Activated naive CD4-positive, alpha-beta T cell (primary cell): ENCODE measurements at places on chromosomes 16 and 17.

DNA sequence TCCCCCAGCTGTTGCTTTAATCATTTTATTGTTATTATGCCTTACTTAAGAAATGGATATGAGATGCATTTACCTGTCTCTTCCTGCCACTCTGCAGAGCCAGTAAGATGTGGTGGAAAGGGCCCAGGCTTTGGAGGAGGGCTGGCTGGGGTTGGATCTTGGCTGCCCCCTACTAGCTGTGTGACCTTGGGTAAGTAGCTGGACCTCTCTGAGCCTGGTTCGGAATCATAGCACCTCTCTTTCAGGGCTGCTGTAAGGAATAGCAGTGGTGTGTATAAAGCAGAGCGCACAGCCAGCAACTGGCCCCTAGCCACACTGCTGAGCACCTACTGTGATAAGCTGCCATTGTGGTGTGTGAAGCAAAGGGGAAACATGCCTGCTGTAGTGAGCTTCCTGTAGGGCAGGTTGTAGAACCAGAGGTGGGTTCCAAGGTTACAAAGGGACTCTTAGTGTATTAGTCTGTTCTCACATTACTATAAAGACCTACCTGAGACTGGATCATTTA, 23.9 kb downstream of the MAPT start:
- DNase-seq, result no peak

DNA sequence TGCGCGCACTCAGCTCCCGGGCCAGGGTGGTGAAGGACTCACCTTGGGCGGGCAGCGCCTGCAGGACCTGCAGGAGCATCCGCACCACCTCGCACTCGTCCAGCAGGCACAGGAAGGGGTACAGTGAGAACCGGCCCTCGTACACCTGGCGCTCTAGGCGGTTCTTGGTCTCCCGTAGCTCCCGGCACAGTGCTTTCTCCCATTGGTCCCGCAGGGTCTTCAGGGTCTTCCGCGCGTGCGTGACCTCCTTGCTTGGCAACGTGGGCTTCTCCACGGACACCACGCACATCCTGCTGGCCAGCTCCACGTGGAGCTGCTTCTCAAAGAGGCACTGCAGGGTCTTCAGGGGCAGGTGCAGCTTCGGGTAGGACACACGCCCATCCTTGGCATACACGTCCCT, 74.1 kb upstream of the MED13 start:
- DNase-seq, result no peak

DNA sequence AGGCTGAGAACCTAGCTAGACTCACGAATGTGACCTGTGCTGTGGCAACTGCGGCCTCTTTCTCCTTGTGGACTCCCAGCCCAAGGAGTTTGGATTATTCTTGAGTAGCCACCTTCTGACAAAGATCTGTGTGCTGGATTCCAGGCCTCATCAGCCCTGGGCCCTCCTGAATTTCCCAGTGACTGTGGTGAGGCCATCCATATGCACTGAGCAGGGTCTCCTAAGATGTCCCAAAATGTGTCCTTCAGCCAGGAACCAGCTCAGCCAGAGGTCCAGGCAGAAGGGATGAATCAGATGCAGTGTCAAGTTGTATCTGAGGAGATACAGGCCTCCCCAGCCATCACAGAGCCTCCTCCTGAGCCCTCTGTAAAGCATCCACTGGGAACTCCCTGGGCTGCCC, 124.5 kb downstream of the CCDC182 start:
- DNase-seq, result no peak

DNA sequence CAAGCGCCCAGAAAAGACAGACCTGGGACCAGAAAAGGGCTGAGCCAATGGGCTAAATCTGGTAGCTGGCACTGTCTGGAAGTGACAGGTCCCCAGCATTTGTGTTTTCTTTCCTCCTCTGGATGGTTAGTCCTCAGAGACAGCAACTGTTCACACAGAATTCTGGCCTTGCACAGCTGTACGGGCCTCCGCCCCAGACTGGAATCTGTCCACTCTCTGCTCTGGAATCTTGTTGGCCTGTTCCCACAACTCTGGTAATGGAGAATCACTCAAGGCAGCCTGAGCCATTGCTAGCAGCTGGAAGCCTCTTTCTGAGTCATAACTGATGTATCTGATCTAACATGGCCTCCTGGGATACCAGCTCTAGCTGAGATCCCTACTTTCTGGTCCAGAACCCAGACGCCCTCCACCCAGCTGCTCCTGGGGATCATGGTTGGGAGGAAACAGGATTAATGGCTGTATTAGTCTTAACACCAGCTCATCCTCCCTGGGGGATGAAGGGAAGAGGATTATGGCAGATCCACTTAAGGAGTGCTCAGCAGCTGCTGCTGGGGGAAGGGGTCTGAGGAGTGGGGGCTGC, 9.1 kb downstream of the ZNF668 start:
- no peak for DNase-seq

GRCh38 chr17:79171188-79171587, 96.6 kb downstream of the ENGASE start:
- DNase-seq, result no peak

DNA sequence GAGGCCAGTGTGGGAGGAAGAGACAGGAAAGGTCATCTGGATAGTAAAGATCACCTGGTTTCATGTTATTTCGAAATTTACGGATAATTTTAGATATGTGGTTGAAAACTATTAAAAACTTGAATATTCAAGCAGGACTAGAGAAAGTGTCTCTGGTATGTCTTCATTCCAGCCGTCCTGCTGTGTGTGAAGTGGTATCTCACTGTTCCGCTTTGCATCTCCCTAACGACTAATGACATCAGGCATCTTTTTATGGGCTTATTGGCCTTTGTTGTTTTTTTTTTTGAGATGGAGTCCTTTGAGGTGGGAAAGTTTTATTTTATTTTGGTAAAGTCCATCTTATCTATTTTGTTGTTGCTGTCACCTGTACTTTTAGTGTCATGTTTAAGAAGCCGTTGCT, 214.4 kb upstream of the CHMP6 start:
- DNase-seq, result no peak
